ENCODE measurements at places on chromosomes 3 and 15.

GRCh38 chr3:165983284-165983683 is 146.1 kb upstream of the BCHE start:
- no peak for DNase-seq

DNA sequence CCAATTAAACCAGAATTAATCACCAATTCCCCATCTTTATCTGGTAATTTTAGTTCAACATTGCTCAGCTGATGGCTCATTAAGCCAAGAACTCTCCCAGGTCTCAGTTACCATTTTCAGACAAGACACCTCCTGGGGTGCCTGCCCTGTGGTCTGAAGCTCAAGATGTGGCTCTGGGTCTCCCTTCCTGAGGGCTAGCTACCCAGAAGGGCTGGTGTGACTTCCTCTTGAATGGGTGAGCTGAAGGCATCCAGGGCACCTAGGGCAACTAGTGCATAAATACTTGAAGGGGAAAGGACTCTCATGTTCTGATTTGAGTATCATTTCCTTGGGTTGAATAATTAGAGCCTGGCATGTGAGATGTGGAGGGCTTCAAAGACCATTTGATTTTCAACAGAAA is 6.7 kb upstream of the TM4SF1 start:
- no peak for DNase-seq

- peak; percentile 30 for DNase-seq
Observed at GRCh38 chr15:78625606-78626280, 4.9 kb upstream of the CHRNA3 start.

GRCh38 chr3:128269006-128269775 is 115.9 kb downstream of the EEFSEC start:
- no peak for DNase-seq

DNA sequence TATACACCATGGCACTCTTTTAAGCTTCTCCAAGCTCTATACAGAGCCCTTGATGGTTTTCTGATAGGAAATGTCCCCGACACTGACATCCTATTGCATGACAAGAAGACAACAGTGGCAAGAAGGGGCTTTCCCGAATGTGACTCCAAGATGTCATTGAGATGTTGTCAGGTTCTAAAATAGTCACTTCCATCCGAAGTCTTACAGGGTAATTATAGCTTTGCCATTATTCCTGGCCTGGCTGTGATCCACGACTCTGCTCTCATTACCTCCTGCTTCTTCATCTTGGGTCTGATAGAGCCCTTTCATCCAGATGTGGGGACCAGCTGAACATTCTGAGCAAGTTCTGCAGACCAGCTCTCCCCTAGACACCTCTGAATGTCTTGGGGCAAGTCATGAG is 40.6 kb upstream of the ADAMTS9 start:
- DNase-seq: no peak

- peak; percentile 61 for DNase-seq
Observed at GRCh38 chr3:72310419-72311380, 525.8 kb upstream of the PROK2 start.

DNA sequence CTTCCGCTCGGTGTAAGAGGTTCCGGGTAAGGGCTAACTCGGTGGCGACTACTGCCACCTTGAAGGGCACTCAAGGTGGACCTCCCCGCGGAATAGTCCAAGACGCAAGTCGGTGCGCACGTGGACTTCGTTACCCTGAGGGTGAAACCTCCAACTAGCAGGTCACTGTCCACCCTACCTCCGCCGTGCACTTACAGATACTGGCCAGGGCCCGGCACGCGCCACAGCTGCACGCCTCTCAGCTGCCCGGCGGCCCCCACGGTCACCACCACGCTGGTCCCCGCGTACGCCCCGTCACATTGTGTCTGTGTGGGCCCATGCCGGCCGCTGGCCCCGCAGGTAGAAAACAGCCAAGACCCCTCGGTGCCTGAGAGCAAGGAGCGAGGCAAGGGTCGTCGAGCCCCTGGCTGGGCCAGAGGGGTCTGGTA is 1.1 kb downstream of the LTK start:
- DNase-seq: no peak

- no peak for DNase-seq
Observed at GRCh38 chr3:87696124-87697013, 362.4 kb downstream of the CGGBP1 start.

DNA sequence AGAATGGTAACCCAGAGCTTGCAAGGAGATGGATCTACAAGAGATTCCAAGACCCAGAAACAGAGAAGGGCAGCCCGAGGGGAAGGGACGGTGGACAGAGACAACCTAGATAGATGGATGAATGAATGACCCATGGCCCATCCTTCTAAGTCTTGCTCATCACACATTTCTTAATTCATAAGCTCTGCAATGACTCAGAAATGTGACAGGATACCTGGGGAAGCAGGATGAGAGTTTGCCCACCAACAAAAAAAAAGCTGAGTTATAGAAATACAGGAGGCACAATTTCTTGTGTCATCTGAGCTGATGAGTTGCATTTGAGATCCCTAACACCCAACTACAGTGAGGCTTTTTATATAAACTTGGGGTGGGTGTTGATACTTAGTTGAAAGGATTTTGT is 76.6 kb downstream of the CNTN3 start:
- DNase-seq: no peak

GRCh38 chr3:129035360-129036221 is 25.0 kb upstream of the GP9 start:
- no peak for DNase-seq

DNA sequence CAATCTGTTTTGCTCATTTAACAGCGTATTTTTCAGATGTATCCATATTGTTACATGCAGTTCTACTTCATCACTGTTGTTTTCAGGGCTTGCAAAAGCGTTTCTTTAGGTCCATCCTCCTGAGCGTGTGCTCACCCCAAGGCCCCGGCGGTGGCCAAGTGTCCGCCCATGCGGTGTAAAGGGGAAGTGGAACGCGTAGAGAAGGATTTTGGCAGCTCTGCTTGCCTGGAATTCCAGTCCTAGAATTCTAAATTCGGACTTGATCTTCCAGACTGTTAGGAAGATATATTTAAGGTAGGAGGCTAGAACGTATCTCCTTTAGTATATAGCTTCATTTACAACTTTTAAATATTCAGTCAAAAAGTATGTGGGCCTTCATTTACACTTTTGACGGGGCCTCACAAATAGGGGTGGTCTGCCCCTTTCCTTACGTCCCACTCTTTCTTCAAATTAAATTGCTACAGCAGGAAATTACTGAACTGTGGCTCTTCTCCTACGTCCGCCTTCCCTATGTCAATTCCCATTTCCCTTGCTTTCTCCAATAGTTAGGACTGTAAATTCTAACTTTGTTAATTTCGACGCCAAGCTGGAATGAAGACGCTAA is 609 bp upstream of the TBC1D23 start:
- no peak for DNase-seq

DNA sequence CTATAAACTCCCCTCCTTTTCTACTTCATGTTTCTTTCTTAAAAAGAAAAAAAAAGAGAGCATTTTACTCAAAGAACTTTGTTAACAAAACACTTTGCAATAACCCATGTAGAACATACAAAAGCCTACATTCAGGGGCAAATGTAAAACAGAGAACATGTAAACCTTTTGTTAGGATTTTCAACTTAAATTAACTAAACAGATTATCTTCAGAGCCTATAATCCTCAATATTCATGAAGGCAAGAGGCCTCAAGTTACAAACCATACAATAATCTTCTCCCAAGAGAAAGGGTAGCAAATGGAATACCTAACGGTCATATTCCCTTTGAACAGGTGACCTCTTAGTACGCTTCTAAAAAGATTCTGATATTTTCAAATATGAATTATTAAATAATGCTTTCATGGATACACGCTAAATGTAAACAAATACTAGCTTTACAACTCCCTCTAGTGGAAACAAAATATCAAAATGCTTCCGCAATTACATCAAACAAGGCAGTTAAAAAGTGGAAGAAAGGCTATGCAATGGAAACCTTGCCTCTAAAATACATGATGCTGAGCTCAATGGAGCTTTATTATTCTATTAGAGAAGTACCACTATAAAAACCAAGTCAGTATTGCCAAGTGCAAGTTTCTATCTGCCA is 9.9 kb downstream of the CEP152 start:
- no peak for DNase-seq

DNA sequence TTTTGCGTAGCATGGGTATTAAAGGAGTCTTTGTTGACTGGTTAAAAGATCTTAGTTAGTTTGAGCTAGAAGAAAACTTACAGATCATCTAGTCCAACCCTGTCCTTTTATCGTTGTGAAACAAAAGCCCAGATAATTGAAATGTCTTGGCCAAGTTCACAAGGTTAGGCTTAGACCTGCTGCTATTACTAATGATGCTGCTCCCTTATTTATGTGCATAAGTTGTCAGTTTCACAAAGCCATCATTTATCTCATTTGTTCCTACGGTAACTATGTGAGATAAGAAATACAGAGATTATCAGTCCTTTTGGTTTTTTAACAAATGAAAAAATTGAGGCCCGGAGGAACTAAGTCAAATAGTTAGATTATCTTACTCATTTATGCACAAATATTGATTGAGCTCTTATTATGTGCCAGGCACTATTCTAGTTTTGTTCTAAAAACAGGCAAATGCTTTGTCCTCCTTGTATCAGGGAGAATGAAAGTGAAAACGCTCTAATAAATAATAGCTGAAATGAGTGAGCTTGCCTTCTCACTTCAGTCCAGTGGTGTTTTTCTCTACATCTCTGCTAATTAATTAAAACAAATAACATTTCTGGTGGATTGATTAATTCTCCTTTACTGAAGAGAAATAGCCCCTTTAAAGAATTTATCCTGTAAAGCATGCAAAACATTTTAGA is 49.1 kb upstream of the TPRG1 start:
- no peak for DNase-seq

DNA sequence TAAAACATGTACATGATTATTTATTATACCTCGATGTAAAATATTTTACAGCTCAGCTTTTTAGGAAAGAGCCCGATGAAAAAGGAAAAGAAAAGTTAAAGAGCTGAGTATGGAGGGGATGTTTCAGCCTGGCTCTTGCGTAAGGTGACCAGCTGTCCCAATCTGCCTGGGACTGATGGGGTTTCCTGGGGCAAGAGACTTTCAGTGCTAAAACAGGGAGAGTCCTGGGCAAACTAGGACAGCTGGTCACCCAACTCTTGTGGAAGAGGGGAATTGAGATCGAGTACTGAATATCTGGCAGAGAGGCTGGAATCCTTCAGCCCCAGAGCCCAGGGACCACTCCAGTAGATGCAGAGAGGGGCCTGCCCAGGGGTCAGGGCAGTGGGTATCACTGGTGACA is 21.0 kb downstream of the DUOX2 start:
- no peak for DNase-seq

DNA sequence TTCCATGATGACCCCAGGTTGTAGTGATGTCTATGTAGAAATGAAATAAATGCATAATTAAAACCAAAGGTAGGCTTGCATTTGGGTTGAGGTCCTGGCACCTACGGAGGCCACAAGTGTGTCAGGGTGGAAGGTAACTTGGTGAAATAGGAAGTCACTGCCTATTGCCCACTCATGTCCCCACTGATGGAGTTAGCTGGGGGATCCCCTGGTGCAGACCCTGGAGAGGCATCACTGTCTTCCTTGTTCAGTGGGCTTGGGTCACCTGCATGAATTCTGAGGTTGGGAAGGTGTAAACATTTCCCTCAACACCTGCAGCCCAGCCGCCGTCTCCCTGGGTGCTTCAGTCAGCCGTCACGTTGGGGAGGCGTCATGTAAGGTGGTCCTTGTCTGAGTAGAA is 97.1 kb downstream of the APBA2 start:
- DNase-seq: no peak

DNA sequence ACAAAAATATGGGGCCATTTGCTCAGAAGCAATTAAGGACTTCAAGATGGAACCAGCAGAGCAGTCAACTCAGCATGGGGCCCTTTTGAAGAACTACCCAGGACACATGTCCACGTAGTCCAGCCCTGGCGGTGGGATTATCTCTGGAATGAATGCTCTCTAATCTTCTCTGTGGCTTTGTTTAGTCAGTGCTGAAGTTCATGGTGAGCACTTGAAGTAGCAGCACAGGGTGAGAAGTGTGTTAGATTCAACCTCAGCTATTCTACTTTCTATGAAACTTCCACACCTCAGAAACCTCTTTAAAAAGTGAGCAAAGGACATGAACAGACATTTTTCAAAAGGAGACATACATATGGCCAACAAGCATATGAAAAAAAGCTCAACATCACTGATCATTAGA is 74.4 kb downstream of the THRB start:
- DNase-seq: no peak

- DNase-seq: no peak
Observed at GRCh38 chr3:134361162-134361835, 12.9 kb downstream of the AMOTL2 start.

GRCh38 chr3:43855674-43856299 is 165.0 kb downstream of the ABHD5 start:
- DNase-seq: no peak

DNA sequence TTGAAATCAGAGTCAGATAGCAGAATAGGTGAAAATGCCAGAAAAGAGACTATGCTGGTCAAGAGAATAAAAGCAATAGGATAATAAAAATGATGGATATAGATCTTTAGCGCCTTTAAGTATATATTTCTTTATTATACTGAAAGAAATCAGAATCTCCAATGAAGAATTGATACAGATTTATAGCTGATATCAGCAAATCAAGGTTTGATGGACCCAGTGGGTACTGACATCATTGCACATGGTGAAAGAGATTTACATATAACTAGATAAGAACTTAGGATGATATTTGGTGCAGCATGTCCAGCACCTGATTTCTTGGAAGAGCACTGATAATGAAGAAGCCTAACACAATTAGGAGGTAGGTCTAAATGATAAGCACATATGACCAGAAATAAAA is 18.2 kb downstream of the CADM2 start:
- no peak for DNase-seq

GRCh38 chr15:66854012-66854965 is 152.3 kb downstream of the SMAD6 start:
- DNase-seq: no peak

DNA sequence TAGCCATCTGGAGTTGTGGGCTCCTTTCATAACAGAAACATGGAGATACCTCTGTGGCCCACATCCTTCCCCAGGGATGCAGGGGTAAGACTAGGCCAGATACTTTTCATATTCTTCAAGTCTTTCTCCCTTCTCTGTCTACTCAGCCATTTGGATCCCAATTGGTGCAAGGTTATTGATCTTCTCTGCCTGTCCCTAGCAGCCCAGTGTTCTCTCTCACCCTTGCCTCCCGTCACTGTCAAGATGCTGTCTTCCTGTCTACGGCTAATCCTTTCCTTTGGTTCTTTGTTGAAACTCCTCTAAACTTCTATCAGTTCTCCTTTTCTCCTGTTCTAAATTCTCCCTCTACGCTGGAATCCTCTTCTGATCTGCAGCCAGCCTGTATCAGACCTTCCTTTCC is 51.3 kb downstream of the SENP2 start:
- DNase-seq: no peak

DNA sequence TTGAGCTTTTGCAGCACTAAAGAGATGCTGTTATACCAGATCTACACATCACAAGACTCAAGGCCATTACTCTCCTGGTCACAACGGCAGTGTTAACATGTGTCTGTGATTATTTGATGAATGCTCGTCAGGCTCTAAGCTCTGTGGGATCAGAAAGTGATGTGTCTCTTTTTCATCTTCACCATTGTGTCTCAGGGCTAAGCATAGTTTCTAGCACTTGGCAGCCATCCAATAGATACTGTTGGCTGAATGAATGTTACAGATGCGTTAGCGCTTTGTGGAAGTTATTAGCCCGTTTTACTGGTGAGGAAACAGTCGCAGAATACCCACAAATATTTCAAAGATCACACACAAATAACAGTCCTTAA is 1.2 kb upstream of the FAM81A start:
- peak; percentile 10 for DNase-seq

All from NCI-H2171 (cell line).